ENCODE measurements at places on chromosomes 4 and X.
A peak's percentile ranks its signal among the peaks of the same experiment; 100 is the strongest.

DNA sequence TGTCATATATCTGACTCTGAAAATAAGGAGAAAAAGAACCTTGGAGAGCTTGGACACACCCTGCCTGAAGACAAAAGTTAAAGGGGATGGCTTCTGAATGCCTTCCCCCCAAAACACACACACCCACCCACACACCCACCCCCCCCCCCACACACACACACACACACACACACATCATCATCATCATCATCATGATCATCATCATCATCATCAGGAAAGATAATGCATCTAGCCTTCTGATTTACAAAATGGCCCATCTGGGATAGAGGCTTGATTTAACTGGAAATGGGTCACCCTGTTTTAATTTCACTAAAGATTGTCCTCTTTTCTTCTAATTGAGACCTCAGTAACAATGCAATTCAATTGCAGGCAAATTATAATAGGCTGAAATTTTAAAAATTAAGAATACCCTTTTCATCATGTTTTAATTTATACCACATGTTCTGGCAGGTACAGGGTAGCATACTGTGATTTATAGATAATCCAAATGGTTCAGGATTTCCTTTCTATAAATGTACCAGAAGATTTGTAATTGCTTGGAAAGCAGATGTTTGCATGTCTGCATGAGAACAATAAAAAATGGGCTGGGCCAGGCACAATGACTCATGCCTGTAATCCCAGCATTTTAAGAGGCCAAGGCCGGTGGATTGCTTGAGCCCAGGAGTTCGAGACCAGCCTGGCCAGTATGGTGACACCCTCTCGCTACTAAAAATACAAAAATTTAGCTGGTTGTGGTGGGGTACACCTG is 56.5 kb downstream of the TRIM2 start:
- DNase-seq, result no peak

DNA sequence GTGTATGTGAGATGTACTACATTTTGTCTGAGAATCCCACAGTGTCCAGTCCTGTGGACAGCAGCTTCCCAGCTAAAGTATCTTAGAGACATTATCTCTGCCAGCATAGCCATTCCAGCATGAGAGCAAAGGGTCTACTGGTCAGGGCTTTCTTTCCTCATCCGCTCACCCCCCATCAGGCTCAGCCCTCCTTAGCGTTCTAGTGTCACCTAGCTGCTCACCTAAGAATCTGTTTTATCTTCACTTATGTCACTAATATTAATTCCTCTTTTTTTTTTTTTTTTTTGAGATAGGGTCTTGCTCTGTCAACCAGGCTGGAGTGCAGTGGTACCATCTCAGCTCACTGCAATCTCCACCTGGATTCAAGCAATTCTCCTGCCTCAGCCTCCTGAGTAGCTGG is 15.6 kb downstream of the RUFY3 start:
- DNase-seq, result no peak

GRCh38 chr4:135050086-135050717 is 848.6 kb upstream of the PABPC4L start:
- DNase-seq, result no peak

GRCh38 chrX:114715096-114715495 is 131.2 kb downstream of the HTR2C start:
- DNase-seq, result no peak

DNA sequence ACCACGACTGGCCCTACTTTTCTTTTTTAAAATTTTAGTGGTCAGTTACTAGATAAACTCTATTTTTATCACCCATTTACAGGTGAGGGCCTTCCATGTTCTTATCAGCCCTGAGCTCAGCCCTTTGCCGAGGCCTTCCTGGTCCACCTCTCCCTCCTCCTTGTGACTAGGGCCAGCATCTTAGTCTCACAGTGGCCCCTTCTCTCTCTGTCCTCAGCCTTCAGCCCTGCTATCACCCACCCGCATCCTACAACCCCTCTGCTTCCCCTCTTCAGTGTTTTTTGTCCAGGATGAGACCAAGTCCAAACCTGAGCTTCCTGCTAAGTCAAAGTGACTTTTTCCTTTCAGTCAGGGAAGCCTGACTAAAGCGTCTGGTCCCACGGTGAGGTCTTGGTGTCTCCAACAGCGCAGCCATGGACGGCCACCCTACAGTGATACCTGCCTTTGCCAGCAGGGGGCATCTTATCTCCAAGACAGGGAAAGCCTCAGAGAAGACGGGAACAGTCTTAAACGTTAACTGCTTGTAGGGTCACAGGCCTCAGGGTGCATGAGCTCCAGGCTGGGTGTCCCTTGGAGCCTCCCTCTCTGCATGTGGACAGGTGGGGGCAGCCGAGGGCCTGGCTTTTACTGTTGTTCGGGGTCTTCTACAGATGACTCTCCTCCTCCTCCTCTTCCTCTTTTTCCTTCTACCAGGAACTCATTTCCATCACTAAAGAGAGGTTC is 11.7 kb upstream of the GAGE10 start:
- DNase-seq, result peak; percentile 75

DNA sequence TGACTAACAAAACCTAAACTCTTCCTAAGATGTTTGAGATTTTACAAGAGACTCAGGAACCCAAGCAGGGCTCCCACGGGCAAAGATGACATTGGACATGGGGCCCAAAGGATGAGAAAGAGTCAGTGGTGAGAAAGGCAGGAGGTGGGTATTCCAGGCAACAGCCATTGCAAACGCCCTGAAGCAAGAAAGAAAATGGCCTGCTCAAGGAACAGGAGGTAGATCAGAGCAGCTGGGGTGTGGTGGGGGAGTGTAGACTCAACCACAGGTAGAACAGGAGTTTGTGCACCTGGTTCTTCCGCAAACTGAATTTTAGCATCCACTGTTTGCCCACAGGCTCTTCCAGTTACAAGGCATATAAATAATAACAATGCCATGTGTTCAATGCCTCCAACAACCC is 3.3 kb downstream of the PPP2R2C start:
- DNase-seq, result no peak

DNA sequence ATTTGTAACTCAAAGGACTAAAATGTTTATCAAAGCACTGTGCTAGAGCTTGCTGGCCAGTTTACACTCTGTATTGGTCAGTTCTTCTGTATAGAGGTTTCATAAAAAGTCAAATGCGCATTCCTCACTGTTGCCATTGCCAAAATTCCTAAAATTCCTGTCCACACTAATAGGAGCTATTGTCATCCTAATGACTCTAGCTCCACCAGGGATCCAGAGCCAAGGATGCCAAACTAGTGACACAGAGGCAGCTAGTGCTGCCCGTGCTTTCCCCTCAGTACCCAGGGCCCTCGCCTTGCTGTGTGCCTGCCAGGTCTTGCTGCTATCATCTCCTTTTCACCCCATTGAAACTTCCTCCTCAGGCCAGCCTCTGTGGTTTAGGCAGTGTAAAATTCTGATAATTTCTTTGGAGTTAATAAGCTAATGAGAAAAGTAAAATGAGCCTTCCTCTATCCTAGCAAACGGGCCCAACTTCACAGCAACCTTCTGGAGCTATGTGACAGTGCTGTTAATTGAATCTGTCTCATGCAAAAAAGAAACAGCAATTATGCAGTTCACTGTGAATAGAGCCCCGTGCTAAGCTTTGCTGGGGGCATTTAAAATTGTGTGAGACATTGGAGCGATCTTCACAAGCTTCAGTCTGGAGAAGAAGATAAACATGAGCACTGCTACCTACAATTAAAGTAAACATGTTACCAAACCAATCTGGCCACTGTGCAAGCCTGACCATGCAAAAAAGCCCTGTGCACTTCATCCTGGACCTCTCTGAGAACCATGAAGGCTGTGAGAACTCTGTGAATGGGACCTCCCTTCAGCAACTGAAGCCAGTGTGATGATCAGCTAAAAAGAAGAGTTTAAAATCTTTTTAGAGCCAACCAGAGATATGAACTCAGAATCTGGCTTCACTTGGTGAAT is 43.1 kb upstream of the FGF2 start:
- no peak for DNase-seq

DNA sequence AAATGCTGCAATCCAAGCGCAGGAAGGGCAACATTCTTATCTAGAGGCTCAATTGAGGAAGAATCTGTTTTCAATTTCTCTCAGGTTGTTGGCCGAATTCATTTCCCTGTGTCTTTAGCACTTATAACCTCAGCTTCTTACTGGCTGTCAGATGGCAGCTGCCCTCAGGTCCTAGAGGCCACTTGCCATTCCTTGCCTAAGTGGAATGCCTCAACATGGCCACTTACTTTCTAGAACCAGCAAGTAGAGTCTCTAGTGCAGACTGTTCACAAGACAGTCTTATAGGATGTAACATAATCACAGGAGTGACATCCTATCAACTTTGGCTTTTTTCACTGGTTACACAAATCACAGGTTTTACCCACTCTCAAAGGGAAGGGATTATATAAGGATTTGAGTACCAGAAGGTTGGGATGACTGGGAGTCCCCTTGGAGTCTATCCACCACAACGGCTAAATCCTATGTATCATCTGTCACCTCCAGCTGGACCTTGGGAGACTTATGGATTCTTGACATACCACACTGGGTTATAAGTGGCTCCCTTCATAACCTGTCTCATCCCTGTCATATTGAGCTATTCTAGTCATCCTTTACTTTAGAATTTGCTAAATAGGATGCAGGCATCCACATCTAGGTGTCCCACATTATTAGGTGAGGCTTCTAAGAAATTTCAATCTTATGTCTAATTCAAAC is 297.9 kb upstream of the CTSO start:
- DNase-seq, result no peak

- no peak for DNase-seq
Observed at GRCh38 chr4:86307432-86307831, 52.4 kb downstream of the MAPK10 start.

DNA sequence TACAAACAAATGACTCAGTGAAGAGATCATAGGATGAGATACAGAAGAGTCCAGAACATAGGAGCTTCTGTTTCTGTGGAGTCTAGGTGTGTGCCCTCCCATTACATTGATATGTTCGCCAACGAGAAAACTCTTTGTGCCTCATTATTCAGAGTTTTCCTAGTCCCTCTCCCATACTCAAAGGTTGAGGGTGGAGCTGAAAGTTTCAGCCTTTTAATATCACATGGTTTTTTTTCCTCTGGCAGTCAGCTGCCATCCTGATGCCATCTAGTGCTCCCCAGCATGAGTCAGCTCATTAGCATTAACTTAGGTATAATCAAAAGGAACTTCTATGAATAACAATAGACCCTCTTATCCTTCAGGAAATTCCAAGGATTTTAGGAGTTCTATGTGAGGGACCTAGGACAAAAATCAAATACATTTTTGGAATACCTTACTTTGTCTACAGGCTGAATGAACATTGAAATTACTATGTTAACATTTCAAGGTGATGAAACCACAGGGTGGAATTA is 559.6 kb upstream of the AMOT start:
- DNase-seq, result no peak

DNA sequence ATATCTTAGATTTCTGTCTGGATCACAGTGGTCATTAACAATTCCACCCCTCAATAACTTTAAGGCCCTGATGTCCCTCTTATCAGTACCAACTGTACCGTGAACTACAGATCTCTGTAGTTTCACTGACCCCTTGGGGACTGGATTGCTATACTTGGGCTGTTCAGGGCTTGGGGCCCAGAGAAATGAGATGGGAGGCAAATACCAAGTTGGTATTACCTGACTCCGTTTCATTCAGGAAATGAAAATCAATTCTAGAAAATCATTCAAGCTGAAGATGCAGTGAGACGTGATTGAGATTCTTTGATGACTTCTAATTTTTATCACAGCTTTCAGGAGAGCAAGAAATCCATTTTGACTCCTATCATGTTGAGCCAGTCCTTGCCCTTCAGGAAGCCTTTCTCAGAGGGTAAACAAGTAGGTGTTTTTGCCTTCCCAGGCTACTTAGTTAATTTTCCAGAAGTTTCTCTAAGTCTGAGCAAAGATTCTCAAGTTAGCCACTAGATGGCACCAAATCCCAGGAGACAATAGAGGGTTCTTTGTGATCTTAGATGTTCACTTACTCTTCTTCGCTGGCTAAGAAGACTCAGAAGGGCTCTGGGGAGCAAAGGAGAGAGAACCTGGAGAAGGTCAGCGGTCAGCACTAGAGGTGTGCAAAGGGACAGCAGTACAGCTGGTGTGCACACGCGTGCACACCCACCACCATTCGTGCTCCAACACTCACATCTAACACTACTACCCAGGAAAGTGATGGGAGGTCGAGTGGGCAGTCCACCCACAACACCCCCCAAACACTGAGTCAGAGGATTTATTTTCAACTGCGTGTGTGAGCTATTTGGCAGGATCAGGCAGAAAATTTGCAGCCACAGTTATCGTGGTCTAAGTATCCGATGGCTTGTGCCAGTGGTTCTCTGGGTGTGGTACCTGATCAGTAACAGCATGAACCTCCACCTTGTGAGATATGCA is 7.4 kb downstream of the HNRNPH2 start:
- no peak for DNase-seq

DNA sequence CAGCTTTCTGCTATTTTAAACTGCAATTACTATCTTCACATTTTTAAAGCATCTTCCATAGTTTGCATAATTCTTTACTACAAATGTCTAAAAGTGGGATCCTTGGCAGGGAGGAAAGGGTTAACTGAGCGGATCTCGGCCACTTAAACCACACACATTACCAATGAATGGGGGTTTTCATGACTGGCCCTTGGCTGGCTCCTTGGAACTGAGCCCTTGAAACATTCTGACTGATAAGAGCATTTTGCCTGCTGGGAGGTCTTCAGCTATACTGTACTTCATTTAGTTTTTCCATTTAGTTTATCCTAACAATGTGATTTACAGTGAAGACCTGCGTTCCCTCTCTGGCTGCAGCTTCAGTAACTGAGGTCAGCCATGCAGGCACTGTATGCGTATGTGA is 31.7 kb upstream of the MFAP3L start:
- DNase-seq, result no peak

DNA sequence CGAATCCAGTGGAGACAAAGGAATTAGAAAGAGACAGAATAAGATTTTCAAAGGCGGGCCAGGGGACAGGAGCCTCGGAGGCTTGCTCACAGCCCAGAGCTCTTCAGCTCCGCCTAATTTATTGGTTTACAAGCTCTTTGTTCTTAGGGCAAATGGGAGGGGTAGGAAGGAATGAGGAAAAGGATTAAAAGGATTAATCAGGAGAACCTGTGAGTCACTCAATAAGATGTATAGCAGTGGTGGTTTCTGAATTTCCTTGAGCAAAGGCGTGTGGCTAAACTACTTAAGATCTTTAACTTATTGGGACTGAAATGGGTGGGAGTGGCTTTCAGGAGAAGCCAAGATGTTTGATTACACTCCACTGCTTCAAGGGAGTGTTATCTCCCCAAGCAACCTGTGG is 456.0 kb upstream of the SPANXN1 start:
- no peak for DNase-seq
